ENCODE measurements at places on chromosomes 6 and 20.

DNA sequence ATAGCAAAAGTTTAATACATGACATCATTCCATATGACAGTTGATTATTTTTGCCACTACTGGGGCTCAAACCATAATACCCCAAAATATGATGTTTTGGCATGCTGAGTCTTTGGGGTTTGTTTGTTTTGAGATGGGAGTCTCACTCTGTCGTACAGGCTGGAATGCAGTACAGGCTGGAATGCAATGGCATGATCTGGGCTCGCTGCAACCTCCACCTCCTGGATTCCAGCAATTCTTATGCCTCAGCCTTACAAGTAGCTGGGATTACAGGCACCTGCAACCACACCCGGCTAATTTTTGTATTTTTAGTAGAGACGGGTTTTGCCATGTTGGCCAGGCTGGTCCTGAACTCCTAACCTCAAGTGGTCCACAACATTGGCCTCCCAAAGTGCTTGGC, 1.3 kb upstream of the MRS2 start:
- DNase-seq, result peak; percentile 46

DNA sequence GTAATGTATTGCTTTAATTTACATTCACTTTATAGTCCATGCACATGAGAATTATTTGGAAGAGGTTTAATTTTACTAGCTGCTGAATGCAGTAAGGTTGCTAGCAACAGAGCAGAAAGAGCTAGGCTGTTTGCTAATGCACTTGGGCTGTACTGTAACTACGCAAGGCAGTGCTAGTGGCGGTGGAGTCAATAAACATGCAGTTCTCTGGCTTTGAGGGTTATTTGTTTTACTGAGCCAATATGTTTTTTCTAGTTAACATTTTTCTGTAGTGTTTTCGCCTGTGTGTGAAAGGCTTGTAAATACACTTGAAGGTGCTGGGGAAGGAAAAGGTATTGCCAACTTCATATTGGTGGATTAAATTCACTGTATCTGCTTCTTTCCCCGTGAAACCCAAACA, 112.8 kb downstream of the BTBD3 start:
- DNase-seq, result no peak

GRCh38 chr20:16732506-16733152, 2.8 kb downstream of the SNRPB2 start:
- DNase-seq, result no peak

DNA sequence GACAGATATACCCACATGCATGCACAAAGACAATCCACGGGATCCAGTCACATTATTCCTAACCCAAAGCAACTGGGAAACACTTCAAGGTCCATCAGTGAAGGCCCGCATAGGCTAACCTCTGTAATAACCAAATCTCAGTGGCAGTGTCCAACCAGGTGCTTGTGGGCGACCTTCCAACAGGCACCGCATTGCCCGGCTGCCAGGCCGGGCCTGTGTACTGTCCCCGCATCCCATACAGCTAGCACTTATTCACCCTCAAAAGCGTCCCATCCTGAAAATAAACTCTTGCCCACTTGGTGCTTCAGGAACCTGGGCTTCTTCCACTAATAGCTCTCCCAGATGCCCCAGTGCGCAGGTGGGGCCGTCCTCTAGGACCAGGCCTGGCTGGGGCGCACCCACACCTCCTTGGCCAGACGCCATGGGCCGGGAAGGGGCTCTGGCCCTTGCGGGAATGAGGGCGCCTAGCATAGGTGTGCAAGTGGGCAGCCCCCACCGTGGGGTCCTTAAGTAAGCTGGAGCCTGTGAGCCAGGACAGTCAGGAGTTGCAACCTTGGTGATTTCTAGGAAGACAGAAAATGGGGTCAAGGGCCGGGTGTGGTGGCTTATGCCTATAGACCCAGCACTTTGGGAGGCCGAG, 1.1 kb upstream of the ENTPD6 start:
- no peak for DNase-seq

GRCh38 chr6:41545247-41545702, 906 bp upstream of the FOXP4 start:
- no peak for DNase-seq

- peak; percentile 48 for DNase-seq
Measured at GRCh38 chr6:170345662-170346061, 39.1 kb downstream of the FAM120B start.

GRCh38 chr20:45987108-45987780, 15.2 kb upstream of the ZNF335 start:
- DNase-seq, result peak; percentile 66

DNA sequence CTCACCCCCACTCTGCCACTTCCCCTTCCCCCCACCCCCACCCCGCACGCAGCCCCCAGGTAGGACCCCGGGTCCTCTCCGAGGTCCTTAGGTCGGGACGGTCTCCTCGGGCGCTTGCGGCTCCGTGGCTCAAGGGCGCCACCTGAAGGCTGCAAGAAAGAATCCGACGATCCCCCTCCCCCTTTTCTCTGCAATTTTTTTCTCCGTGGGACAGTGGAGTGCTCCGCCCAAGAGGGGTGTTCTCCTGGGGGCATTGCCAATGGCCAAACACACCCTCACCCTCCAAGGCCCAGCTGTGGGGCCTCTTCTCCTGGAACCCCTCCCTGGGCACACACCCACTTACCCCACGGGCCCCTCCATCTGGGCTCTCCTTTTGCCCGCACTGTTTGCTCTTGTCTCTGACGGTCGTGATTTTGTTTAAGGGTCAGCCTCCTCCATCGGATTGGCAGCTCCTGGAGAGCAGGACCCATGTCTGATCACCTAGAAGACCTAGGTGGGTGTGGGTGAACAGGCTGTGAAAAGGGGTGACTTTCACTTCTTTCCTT, 1.1 kb upstream of the TMEM74B start:
- peak; percentile 62 for DNase-seq

DNA sequence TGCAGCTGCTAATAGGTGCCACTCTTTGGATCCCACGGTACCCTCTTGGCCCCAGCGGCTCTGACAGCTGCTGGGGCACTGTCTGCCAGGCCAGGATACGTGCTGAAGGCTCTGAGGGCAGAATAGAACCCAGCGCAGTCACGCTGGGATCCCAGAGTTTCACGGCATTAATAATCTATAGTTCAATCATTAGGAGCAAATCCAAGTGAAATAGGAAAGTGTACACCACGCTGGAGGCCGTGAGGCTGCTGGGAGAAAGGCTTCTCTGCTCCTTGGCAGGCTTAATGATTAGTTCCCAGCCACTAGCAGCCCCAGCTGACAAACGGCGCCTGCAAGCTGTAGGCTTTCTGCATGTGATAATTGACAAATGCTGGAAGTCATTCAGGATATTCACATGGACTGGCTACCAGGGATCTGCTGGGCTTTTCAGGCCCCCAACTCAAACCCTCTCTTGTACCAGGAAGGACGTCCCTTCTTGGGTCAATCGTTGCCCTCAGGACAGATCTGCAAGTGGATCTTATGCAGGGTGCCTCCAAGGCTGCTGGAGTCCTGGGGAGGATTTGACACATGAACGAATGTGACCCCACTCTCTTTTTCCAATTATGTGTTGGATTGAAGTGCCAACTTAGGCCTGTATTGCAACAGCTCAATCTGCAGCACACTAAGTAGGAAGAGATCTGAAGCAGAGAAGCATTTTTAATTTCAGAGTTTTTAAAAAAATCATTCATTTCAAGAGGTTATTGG, 50.1 kb upstream of the INSM1 start:
- DNase-seq, result no peak

- DNase-seq, result peak; percentile 2
Measured at GRCh38 chr6:101394936-101395335, 1.4 kb downstream of the GRIK2 start.

DNA sequence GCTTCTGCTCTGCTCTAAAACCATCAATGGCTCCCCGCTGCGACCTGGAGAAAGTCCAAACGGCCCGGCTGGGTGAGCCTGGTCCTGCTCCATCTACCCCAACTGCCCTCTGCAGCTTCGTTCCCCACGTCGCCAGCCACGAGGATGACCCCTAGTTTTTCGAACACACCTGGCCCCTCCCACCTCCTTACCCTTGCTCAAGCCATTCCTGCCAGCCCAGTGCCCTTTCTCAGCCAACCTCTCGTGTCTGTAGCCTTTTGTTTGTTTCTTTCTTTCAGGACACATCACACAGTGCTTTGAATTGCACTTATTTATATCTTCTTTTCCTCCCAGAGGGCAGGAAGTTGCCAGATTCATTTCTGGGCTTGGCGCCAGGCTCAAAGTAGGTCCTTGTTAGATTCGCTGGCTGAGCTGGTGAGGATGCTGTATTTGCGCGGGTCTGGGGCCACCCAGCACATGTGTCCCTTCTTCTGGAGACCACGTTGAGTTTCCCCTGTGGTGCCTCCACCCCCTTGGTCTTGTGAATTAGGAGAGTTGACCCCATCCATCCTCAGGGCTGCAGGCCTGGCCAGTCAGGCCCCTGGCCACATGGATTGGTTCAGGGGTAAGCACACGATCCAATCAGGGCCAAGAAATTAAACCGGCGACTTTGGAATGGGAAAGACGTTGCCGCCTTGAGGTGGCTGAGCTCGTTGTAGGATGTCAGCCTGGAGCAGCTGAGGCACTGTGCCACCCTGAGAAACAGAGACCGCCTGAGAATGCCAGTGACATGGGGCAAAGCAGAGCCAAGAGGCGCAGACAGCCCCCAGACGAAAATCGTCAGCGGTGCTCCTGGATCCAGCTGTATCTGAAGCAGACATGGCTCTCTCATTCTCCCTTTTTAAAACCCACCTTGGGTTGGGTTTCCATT, 156.0 kb downstream of the CEBPB start:
- DNase-seq, result peak; percentile 50

DNA sequence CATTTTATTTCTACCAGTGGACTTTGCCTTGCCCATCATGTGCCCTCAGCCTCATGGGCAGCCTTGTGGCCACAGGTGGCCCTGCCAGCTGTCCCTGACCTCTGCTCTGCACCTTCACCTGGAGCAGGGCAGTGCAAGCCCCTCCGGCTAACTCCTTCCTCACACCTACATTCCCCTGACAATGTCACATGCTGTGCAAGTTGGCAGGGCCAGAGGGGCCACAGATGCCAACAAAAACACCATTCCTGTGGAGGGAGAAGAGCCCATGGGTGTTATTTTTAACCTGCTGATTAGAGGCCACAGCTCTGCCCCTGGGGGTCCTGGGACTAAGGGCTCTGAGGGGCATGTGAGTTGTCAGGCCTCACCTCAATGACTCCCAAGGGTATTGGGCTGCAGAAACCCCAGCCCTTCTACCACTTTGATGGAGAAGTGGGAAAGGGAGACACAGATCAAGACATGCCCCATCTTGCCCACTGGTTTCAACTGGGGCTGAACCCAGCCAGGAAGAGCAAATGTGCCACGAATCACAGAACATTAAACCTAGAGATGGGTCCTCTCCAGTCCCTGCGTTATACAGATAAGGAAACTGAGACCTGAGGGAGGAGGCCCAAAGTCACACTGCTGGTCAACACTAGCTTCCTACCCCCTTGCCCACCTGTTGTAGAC, 65.0 kb downstream of the MRPL14 start:
- no peak for DNase-seq

DNA sequence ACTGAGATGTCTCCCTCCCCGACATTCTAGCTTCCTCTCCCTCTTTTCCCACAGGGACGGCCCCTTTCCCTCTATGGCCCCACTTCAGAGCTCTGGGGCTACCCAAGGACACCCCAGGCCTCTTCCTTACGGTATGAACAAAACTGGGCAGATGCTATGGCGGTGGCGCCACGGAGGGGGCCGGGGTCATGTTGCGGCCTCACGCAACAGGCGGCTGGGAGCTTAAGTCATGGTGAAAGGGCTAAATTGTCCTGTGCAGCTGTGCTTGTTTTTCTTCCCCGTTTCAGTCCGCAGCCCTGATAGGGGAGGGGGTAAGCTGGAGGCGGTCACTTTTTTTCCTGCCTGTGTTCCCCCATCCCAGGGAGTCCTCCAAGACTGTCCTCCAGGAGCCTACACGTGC, 17.6 kb upstream of the KIAA1755 start:
- DNase-seq, result no peak

DNA sequence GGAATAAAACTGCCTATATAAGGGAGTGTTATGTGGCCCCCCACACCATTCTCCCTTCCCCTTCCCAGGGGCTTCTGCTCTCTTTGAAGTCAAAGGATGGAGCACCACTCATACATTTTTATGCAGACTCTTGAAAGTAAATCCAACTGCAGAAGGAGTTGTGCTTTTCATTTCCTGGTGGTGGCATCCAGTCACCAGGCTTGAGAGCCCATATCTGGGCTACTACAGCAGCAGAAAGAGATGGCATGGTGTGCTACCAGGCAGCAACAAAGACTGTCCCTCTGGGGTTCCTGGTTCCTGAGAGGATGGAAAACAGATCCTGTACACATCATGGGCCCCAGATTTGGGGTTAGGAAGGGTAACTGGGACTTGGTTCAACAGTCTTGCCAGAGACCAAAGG, 226.4 kb downstream of the CLIC5 start:
- no peak for DNase-seq

GRCh38 chr6:101845621-101846020, 452.1 kb downstream of the GRIK2 start:
- DNase-seq, result no peak

DNA sequence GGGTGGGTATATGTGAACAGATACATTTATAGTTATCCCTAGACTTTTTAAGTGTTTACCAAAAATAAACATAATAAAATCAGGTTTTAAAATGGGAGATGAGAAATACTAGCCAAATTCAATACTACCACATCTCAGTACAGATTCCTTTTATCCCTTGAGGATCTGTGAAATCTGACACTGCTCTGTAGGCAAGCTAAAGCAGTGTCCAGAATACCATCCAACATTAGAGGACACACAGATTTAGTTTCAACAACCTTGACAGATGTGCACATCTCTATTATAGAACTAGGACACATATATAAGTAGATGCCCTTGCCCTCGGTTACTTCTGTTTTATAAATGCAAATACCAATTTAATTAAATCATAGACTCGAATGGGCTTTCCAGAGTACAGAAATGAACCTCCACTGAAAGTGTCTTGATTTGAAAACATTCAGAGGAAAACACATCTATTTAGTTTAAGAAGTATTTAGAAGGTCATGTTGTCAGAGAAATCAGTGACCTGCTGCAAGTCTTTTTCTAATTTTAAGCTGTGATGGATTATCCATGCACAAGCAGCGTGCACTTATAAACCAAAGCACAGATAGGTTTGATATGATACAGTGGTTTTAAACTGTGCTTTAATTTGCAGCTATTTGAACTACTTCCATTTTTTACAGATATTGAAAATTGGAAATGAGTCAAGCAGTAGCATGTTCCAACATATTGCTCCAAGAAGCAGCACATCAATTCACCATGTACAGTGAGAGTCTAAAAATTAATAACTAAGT, 156.3 kb upstream of the EPHA7 start:
- no peak for DNase-seq

GRCh38 chr6:130852844-130853554, 25.8 kb downstream of the SMLR1 start:
- peak; percentile 4 for DNase-seq

- DNase-seq, result no peak
Measured at GRCh38 chr6:46652232-46652602, 401 bp downstream of the CYP39A1 start.

- peak; percentile 39 for DNase-seq
Measured at GRCh38 chr6:68427630-68428029, 207.5 kb upstream of the ADGRB3 start.

- DNase-seq, result no peak
Measured at GRCh38 chr6:163679012-163679660, 264.6 kb downstream of the QKI start.

DNA sequence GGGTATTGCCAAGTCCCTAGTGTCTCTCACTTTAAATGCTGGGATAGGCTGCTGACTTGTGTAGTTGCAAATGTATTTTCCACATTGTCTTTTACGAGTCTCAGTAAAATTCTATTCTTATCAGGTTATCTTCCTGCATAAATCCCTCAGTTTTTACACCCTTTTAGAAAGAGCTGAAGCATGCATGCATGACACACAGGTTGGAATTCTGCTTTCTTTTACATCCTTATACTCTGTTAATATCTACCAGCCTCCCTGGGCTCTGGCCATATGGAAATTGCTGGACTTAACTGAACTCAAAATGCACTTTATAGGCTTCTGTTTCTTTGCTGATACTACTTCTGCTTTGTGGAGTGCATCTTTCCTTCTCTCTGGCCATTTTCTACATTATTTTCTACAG, 477.4 kb downstream of the FRK start:
- DNase-seq, result no peak

Data from kidney tubule cell (primary cell).